ENCODE measurements at places on chromosomes 6 and 20.

DNA sequence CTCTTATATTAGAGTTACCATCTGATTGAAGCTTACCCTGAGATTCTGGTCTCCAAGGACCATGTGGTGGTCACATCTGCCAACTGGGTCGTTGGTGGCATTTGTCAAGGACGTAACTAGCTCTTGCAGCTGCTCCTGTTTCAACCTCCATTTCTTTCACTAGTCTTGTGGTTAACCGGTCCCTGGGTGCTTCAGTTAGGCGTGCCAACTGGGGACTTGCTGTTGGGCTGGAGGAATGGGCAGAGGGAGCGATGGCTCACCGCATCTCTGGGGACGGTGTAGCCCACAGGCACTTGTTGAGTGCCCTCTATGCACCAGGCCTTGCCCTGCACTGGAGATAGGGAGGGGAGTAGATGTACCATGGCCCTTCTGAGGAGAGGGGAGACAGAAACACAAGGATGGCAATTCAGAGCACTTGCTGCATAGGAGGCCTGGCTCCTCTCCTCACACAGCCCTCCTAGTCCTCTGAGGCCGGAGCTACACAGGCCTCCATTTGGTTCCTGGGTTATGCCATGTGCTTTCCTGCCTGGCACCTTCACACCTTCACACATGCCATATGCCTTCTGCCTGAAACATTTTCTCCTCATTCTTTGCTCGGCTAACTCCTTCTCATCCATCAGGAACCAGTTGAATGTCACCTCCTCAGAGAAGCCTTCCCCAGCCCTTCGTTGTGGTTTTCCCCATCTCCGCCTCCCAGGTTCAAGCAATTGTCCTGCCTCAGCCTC, 20.0 kb upstream of the ASXL1 start:
- DNase-seq, result no peak

- DNase-seq, result no peak
These were observed 656.9 kb downstream of the RFPL4B start for GRCh38 chr6:113004054-113004453.

DNA sequence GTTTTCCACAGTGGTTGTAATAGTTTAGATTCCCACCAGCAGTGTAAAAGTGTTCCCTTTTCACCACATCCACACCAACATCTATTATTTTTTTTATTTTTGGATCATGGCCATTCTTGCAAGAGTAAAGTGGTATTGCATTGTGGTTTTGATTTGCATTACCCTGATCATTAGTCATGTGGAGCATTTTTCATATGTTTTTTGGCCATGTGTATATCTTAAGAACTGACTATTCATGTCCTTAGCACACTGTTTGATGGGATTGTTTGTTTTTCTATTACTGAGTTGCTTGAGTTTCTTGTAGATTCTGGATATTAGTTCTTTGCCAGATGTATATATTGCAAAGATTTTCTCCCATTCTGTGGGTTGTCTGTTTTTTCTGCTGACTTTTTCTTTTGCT, 820.1 kb downstream of the TENT5A start:
- DNase-seq, result no peak

DNA sequence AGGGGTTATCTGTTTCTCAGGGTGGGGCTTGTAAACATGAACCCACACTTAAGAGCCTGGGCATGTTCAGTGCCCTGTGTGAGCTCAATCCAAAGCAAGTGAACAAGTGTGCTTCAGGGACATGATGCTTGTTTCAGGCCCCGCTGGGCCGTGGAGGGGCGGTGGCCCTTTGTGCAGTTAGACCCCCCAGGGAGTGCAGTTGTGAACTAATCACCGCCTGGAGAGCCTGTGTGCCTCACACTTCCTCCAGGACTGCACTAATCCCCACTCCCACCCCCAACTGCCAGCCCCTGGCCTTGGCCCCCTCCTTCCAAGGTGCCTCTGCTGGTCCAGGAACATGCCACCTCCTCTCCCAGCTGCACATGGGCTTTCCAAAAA, 58.1 kb downstream of the RREB1 start:
- DNase-seq, result no peak

DNA sequence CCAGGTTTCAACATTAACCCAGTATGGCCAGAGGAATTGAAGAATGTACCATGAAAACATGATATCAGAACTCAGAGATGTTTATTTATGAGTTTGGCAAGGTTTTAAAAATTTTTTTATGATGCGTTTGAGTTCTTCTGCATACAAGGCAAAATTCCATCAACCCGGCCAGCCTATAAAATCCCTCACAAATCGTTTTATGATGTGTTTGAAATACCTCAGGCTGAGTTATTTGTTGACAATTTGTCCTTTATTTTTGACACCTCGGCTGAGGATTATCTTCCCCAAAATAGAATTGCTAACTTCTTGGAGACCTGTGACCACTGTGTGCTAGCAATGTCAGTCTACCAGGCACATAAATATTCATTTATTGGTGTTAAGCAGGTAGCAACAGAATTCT, 91.9 kb upstream of the SLC24A3 start:
- no peak for DNase-seq

DNA sequence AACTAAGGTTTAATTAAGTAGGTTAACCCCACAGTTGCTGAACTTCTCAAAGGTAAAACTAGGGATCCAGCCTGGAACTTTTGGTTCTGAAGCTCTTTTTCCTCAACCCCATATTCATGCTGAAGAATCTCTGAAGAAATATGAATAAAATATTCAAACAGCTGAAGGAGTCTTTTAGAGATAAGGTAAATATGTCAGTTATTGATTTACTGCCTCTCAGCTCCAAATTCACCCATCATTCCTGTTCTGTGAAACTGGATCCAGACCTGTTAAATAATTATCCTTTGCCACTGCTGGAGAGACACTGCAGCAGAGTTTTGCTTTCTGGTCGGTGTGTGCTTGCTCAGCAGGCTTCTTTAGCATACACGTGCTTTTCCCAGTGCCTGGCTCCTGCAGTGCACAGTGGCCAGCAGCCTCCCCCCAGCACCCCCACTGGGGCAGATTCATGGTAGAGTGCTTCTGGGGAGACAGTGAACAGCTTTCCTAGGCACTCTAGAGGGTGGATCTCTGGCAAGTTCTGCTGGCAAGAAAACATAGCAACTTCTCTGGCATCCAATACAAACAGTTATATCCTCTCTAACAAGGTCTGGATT, 62.0 kb upstream of the BCLAF1 start:
- no peak for DNase-seq

DNA sequence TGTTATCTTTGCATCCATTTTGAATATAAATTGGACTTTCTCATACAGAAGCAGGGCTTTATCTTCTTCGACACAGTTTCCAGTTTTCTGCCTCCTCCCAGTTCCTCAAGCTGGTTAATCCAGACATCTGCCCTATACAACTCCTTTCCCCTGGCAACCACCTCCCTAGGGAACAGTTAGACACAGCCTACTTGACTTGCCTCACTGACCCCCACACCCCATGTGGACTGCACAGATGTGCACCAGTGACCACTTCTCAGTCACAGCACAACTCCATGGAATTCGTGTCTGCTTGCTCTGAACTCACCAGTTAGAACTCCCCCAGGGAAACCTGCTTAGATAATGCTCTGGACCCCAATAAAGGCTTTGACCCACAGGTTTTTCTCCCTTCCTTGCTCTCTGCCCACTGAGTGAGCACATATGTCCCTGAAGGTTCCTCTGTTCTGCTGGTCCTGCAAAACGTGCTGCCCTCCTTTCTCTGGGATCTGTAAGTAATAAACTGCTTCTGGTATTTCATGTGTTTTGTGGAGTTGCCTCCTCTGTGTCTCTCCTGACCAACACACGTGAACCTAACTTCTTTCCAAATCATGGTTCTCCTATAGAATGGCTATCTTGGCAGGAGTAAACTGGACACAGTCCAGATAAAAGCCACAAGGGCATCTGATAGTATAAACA, 351.2 kb downstream of the CD83 start:
- no peak for DNase-seq

DNA sequence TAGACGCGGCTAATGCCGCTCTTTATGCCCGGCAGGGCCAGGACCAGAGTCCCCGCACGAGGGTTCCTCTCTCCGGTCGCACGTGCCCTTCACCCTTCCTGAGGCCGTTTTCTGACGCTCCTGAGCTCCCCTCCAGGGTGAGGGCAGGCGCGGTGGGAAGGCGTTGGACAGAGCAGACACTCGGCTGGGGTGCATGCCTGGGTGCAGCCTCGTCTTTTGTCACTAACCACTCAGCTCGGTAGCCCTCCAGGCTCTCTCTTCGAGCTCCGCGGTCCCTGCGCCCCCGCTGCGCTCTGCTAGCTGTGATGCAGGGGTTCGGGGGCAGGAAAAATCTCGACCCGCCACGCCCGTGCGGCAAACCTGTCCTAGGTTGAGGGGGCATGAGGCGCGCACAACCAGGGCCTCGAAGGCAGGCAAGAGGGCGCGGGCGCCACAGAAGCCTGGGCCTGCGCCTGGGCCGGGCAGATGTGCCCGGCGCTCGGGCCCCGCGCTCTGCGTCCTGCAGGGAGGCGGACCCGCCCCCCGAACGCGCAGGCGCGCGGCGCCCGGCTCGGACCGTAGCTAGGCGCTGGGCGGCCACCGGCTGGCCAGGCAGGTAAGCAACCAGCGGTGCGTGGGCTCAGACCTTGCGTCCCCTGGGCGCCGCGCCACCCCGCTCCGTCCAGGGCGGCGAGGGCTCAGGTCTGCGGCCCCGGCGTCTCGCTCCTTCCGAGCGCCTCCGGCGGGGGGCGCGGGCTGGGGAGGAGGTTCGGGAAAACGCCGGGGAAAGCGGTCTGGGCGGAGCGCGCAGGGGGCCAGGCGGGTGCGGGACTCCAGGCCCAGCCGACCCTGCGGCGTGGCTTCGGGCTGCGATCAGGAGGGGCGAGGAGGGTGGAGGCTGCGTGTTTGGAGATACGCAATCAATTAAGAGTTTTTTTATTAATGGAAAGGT, at the start of gene L3MBTL1:
TSS of gene L3MBTL1 (plus strand) at position 548 of the 931 bp plus-strand sequence. CDS start 5,807 bp downstream, outside the sequence.
- no peak for DNase-seq

DNA sequence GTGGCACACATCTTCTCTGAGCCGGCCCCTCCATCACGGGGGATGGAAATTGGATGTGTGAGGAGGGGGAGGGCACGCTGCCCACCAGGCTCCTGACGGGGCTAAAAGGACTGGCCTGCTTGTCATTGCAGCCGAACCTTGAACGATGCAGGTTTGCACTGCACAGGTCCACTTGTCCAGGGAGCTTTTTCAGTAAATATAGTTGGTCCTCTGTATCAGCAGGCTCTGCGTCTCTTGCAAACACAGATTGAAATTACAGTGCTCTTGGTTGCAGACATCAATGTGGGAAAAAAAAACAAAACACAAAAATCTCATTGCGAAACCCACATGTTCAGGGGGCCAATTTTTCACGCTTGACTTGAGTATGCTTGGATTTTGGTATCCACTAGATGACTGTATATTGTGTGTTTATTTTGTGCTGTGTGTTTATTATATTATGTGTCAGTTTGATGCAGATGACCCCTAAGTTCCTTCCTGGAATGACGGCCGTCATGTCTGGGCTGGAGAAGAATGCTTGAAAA, 29.2 kb downstream of the ERMARD start:
- DNase-seq, result no peak

- peak; percentile 30 for DNase-seq
These were observed 154.7 kb upstream of the LAMP5 start for GRCh38 chr20:9359561-9360308.

DNA sequence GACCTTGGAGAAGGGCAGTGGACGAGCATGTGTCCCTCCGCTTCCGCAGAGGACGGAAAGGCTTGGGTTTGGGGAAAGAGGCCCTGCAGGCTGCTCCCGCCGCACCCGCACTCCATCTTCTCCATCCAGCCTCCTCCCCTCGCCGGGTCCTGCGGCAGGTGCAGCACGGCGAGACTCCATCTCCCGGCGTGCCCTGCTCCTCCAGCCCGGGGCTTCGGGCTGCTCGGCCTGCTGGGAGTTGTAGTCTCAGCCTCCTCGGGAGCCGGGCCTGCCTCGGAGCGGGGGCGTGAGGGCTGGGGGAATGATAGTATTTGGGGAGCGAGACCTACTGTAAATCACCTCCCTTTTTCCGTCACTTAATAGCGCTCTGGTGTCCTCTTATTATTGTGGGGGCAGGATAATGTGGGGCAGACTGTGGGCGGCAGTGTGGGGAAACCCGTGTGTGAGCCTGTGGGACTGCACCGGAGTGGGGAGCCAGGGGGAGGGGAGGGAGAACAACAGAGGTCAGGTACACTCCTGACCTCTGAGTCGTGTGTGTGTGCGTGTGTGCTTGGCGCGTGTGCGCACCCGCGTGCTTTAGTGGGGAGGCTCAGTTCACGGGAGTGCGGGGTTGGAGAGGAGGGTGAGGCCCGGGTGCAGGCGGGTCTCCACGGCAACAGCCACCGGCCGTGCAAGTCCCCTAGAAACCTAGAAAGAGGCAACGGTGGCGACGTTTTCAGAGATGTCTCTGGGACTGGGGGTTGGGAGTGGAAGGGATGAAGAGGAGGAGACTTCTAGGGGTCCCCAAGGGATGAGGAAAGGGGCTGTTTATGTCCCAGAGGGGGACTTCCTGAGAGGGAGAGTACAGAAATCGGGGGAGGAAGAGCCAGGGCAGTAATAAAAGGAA, 4.1 kb downstream of the TTBK1 start:
- DNase-seq, result no peak

DNA sequence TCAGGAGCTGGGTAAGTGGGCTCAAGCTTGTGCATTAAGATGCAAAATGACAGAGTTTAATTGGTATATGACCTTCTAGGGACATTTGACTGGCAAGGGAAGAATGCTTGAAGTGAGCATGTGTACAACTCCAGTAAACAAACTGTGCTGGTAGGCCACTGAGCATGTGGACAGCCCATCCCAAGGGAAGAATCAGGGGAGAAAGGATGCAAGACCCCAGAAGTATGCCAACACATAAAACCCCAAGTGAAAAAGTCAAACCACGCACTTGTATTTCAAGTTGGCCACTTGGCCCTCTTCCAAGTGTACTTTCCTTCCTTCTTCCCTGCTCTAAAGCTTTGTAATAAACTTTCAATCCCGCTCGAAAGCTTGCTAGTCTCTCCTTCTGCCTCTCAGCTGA, 10.4 kb upstream of the THBD start:
- DNase-seq, result no peak

- DNase-seq, result no peak
These were observed 24.0 kb downstream of the C6orf132 start for GRCh38 chr6:42118162-42119001.

DNA sequence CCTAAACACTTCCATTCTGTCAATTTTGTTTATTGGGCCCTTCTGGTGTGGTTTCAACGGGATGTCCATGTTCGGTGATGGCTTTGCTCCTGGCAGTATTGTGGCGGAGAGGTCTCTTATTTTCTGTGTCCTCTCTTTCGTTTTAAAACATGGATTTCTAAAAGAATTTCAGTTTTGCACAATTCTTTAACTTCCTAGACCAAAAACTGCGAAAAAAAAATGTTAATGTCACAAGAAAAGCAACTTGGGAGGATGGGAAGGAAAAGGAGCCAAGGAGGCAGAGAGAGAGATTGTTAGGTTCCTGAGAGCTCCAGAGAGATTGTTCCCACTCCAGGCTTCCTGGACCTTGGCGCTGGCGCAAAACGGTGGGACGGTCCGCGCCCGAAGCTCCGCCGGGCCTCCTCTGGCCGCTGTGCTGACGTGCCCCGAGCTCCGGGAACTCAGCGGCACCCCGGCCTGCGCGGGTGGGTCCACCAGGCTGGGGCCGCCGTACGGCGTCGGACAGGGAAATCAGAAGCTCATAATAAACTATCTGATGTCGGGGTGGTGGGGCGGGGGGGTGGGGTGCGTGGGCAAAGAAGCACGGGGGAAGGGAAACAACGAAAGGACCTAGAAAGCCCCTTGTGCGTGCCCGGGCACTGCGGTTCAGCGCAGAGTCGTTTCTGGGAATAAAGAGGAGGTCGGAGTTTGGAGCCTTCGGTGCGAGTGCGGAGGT, 951 bp upstream of the OLIG3 start:
- DNase-seq, result no peak

Measured in NCI-H524 treated with DMSO at 0.1 percent for 48 hours (cell line).